ENCODE measurements at places on chromosomes 2 and 18.
A peak's percentile ranks its signal among the peaks of the same experiment; 100 is the strongest.

- DNase-seq = peak; percentile 72
These were observed 50.7 kb upstream of the ARL5A start for GRCh38 chr2:151878655-151879563.

DNA sequence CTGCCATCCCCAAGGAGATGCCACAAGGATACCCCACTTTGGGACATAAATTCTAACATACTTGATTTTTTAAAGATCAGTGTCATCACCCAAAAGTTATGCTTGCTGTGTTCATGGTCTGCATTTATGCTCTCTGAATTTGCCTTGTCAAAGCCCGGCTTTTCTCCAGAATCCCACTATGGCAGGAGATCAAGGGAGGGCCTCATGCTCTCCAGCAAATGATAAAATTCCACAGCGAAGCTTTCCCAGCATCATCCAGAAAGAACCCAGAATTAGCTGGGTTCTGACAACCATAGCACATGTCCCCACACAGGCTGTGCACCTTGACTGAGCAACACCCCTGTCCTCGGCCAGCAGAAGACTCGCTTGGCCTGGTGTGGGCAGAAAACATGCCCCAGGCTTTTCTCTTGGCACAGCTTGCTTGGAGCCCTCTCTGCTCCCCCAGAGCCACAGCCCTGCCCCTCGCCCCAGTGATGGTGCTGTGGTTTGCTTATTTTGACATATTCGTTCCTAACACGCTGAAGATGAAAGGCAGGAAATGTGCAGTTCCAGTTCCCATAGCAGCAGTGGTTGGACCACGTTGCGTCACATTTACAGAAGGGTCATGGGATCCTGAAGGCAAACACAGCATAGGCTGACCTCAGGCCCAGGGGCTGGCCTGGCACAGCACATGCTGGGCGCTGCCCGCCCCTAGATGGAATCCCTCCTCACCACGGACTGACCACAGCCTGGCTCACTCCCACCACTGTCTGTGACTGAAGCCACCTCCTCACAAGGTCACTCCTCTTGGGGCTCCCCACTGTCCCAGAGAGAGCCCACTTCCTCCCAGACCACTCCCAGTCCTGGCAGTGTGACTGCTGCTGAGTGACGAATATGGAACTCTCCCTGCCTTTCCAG is 14.1 kb upstream of the CHRNA1 start:
- peak; percentile 86 for DNase-seq

- DNase-seq = no peak
These were observed 40.4 kb downstream of the SH2D6 start for GRCh38 chr2:85458601-85459563.

GRCh38 chr18:46437061-46437460 is 220.0 kb downstream of the LOXHD1 start:
- DNase-seq = no peak

All from fibroblast of skin of back (primary cell).